CD4-positive, alpha-beta T cell treated with Interleukin-10 for 1 hour (primary cell): ENCODE measurements at places on chromosomes 11 and 22.

DNA sequence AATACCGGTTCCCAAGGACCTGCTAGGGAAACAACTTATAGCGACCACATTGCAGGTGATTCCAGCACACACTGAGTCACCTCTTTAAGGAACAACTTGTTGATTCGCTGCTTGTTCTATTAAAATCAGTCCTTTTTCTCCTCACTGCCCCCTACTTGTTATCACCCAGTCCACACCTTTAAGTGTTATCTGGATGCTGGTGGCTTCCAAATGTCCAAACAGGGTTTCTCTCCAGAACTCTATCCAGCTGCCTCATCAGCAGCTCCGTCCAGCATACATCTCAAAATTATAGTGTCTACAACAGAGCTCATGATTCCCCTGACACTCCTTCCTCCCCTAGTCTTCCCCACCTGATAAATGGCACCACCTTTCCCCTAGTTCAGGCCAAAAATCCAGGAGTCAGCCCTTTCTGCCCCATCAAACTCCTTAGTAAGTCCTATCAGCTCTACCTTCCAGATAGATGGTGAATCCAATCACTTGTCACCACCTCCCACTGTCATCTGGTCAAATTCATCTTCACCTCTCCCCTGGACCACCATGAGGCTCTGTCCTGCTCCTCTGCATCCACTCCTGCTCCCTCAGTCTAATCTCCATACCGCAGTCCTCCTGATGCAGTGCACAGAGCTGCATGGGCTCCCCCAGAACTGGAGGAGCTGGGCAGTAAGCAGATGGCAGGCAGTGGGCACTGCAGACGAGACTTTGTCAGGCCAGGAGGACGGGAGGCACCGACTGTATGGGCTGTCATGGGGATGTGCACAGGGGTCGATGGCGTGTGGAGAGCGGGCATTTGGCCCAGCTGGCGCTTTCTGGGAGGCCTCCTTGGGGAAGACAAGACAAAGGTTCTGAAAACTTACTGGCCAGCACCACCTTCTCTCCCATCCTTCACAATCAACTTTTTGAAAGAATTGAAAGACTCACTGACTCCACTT, 19.3 kb downstream of the IL10RA start:
- DNase-seq, result no peak

DNA sequence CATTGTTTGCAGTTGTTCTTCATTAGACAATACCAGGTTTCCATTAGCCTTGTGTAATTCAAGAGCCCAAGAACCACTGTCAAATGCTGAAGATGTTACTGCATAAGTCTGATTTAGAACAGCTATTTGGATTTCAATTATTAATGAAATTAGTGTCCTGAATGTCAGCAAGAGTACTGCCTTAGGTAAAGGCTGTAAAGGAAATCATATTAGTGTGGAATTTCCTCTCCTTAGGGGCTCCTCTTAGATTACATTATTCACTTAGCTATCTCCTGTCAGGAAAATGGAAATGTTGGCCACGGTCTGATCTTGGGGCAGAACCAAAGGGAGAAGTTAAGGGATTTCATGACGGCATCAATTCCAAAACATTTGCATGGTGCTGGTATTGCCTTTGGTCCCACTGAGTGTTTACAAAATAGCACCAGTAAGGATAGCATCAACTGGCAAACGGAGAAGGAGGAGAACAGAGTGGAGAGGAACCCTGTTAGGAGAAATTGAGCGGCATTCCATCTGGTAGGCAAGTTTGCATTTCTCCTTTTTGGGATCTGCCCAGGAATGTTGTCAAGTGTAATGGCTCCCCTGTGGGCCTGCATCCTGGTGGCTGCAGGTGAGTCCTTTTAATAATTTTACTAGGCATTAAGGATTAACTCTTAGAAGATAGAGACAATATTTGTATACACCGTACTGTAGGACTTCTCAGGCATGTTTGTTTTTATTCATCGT, at the start of gene HTR3B:
Gene HTR3B, plus strand, starts transcription at position 418 of the 723 bp plus-strand sequence. Its CDS starts 138 bp downstream, at position 556.
- DNase-seq, result no peak

- no peak for DNase-seq
Measured at GRCh38 chr22:27405672-27406388, 395.7 kb downstream of the MN1 start.

DNA sequence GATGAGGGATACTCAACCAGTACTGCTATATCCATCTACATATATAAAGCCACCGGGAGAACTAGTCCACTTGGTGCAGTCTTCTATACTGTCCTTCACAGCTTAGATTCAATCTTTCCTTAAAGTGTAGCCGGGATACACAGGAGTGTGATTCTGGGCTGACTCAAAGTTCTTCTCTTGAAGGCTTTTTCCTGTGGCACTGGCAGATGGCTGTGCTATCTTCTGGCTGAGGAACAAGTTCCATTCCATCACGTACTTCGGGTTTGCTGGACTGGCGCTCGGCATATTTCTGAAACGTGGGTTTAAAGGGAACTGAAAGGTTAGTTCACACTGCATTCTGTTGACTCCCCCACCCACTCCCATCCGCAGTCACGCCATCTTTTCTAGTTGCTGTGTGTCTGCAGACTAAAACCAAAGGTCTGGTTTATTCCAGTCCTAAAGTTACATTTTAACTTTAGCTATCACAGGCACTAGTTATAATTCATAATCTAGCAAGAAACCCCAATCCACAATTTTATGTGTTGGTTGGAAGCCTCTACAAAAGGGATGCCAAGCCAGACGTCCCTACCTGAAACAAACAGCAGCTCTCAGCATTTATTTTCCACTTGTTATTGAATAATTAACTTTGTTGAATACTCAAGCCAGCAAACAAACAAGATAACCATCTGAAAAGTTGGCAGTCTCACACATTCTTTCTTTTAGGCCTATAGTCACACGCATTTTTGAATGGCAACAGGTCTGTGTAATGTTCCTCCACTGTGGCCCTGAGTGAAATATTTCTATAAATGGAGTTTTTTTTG, 7.5 kb upstream of the C11orf65 start:
- no peak for DNase-seq

DNA sequence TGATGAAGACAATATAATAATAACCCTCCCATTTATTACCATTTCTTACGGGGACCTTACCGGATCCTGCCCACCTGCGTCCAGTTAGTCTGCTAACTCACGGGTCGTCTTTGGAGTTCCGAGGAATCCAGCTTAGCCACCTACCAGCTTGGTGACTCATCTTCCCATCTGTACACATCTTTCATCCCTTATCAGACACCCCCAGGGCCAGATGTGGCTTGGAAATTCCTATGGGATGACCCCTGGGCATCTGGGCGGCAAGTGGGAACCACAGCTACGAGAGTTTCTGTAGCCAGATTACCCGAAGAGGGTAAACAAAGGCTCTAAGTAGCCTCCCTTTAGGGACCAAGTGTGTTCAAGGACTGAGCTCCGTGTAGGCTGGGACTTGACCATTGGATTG, 12.8 kb upstream of the PRR5 start:
- no peak for DNase-seq
